ENCODE measurements at places on chromosomes 1 and 21.
A peak's percentile ranks its signal among the peaks of the same experiment; 100 is the strongest.

DNA sequence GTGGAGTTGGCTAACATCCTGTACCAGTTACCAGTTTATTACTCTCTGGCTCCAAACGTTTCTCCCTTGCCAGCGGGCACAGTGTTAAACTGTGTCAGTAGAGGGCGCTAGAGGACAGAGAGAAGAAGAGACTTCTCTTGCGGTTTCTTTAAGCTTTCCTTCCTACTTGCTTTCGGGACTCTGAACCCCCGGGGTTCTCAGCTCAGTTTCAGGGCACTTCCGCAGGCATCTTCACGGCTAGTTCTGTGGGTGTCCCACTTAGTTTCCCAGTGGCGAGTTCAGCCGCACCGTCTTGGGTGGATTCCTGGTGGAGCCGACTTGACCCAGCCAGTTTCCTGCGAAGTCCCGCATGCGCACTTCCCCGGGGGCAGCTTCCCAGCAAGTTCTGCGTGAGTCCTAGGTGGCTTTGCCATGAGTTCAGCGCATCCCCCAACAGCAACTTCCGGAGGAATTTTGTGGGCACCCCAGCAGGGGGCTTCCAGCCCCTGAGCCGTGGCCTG lies 37.9 kb upstream of the BTG2 start:
- DNase-seq: peak; percentile 91

GRCh38 chr21:17668479-17669140 lies 55.9 kb upstream of the BTG3 start:
- DNase-seq: no peak

GRCh38 chr1:165570078-165570477 lies 26.3 kb downstream of the LRRC52 start:
- DNase-seq: no peak

DNA sequence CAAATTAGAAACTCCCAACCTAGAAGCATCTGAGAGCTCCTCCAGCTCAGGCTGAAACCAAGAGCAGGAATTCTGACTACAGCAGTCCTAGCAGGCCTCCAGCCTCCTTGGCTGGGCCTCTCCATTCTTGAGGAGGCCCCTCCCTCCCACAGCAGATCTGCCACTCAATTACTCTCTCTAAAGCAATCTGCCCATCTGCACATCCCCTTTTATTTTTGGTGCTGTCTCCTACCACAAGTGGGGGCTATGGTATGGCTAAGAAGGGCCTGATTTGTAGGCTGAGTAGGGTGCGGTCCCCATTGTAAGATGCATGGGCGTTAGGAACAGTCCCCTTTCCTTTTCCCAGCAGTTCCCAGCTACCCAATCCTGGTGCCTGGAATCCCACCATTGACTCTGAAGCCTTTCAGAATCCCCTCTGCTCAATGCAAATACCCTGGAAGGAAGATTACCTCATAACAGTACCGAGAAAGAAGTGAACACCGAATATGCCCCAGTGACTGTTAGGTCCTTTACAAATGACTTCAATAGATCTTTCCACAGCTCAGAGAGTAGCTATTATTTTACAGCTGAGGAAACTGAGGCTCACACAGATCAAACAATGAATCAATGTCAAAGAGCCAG lies 11.6 kb upstream of the TTC39A start:
- DNase-seq: no peak

- no peak for DNase-seq
These were observed 6.5 kb downstream of the CD55 start for GRCh38 chr1:207328004-207328403.

DNA sequence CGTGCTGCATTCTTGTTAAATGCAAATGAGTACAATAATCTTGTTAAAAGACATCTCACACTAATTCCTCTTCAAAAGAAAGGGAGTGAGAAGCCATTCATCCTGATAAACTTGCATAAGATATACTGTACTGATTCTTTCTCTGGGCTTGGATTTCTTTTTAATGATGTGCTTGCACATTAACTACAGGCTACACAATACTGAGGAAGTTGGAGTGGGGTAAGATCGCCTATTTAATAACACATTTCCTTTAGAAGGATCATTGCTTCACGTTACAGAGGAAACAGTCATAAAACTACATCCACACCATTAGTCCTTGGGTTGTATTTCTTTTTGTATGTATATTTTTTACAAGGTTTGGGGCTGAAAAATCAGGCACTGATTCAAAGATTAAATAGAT lies 36.6 kb downstream of the NRIP1 start:
- DNase-seq: no peak

DNA sequence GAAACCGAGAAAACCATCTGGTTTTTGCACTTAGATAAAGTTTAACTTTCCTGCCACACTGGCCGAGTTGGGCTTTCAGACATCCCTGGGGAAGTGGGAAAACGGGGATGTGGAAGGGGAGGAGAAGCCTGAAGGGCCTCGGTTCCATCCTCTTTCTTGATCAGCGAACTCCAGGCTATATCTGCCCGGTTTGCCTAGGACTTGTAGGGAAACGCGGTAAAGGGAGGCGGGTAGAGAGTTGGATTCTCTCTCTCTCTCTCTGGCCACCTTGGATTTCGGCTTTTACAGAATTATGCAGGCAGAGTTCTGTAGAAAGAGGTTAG lies 4.6 kb upstream of the LHX8 start:
- DNase-seq: no peak

- no peak for DNase-seq
These were observed 38.2 kb downstream of the NMNAT2 start for GRCh38 chr1:183379951-183380350.

DNA sequence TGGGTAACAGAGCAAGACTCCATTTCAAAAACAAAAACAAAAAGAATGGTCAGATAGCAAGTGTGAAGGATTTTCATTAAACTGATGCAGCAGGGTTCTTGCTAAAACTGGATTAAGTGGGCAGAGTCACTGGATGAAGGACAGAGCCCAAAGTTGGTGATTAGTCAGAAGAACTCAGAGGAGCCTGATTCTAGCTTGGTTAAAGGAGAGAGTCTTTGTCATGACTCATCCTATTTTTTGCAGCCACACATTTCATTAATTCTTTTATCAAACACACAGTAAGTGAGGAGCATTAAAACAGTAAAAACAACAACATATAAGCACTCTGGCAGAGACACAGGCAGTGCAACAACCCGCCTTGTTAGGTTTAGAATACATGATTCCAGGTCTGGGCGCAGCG lies 56.0 kb upstream of the EDARADD start:
- no peak for DNase-seq

- no peak for DNase-seq
These were observed 9.1 kb downstream of the SEMA4A start for GRCh38 chr1:156162430-156163037.

GRCh38 chr1:23732363-23733224 lies 10.7 kb upstream of the ELOA start:
- no peak for DNase-seq
